Naive thymus-derived CD4-positive, alpha-beta T cell (primary cell): ENCODE measurements at places on chromosomes 11 and 22. TPM values are rescaled to one million over a fixed set of nuclear protein-coding genes. Genes with fewer than 3 reads are reported as not detected.
A peak's percentile ranks its signal among the peaks of the same experiment; 100 is the strongest.

DNA sequence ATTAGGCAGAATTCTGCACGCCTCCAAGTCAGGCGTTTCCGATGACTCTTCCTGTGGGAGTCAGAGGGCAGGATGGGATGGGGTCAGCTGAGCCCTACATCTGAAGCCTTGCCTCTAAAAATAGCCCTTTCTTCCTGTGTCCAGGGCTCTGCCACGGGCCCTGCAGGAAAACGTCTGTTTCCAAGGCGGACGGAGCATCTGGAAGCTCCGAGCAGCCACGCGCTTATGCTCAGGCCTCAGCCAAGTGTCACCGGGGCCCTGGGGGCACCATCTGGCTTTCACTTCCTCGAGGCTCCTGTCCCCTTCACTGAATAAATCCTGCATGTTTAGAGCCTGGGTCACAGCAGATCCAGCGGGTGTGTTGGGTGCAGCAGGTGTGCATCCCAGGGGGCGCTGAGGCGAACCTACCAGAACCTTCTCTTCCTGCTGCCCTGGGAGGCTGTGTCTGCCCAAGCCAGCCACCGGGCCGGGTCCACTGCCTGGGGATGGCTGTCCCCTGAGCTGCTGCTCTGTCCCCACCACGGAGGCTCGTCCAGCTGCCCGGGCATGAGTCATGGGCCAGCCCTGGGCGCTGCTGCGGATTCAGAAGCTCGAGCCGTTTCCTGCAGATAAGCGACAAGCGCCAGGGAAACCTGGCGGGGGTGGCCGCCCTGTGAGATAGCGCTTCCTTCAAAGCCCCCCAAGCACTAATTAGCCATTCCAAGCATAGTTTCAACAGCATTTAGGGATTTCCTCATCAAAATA lies 32.0 kb upstream of the LINC01488 start:
- no peak overlapping the region for H3K4me3 ChIP-seq
- no peaks in the 10 kb centered on the region for H3K4me1 ChIP-seq
- H3K27ac ChIP-seq = no peak overlapping the region
- DNase-seq = no peak

The DUSP8 gene
- 3.9 TPM for total RNA-seq

The TTC28 gene
- 2.4 and 3.1 TPM in 2 replicates for total RNA-seq

The HPX gene
- 1.7 TPM for total RNA-seq

DNA sequence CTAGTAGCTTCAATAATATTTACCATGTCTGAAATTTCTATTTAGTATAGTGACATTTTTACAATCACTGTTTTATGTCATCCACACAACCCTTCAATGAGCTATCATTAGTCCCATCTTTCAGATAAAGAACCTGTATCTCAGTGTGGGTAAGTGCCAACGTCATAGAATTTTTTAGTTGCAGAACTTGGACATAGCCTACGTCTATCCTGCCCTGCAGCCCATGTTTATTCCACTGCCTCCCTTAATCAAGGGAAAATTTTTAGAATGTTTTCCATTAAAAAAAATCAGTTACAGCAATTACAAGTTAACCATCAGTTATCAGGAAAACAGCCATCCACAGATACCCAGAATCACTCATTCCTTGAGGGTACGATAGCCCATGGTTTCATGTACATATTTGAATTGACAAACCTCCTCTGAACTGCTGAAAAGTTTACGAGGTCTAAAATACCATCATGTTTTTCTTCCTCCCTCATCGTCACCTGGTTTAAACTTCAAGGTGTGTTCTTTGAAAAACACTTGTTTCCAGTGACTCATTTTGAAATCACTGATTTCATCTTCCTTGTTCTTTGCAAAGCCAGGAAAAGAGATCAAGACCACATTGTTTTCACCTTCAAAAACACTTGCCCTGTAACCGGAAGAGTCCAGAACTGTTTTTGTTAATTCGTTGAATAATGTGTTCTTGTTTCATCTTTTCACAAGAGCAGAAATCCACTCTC lies 100.9 kb downstream of the FAM76B start:
- peak overlapping the region; percentile 73 for H3K27ac ChIP-seq
- no peaks in the 10 kb centered on the region for H3K36me3 ChIP-seq
- H3K4me3 ChIP-seq = no peak overlapping the region
- peaks cover 68% of the 10 kb centered on the region for H3K4me1 ChIP-seq

- H3K27me3 ChIP-seq = no peaks in the 10 kb centered on the region
- no peak for DNase-seq
- H3K4me1 ChIP-seq = no peaks in the 10 kb centered on the region
- no peak overlapping the region for H3K27ac ChIP-seq
Observed at GRCh38 chr11:12441231-12441861, 64.0 kb downstream of the PARVA start.

GRCh38 chr22:46054091-46055073 lies 77.4 kb upstream of the WNT7B start:
- H3K36me3 ChIP-seq = no peaks in the 10 kb centered on the region
- peak overlapping the region; percentile 71 for H3K4me3 ChIP-seq
- DNase-seq = peak; percentile 65
- no peaks in the 10 kb centered on the region for H3K27me3 ChIP-seq
- peaks cover 25% of the 10 kb centered on the region for H3K4me1 ChIP-seq

GRCh38 chr11:9380773-9381172 lies 3.7 kb upstream of the IPO7 start:
- no peak overlapping the region for H3K27ac ChIP-seq
- H3K36me3 ChIP-seq = no peaks in the 10 kb centered on the region

- H3K36me3 ChIP-seq = no peaks in the 10 kb centered on the region
- no peak overlapping the region for H3K27ac ChIP-seq
- DNase-seq = no peak
- no peaks in the 10 kb centered on the region for H3K4me1 ChIP-seq
- H3K4me3 ChIP-seq = no peak overlapping the region
Observed at GRCh38 chr11:108112057-108112456, 9.3 kb upstream of the ACAT1 start.

DNA sequence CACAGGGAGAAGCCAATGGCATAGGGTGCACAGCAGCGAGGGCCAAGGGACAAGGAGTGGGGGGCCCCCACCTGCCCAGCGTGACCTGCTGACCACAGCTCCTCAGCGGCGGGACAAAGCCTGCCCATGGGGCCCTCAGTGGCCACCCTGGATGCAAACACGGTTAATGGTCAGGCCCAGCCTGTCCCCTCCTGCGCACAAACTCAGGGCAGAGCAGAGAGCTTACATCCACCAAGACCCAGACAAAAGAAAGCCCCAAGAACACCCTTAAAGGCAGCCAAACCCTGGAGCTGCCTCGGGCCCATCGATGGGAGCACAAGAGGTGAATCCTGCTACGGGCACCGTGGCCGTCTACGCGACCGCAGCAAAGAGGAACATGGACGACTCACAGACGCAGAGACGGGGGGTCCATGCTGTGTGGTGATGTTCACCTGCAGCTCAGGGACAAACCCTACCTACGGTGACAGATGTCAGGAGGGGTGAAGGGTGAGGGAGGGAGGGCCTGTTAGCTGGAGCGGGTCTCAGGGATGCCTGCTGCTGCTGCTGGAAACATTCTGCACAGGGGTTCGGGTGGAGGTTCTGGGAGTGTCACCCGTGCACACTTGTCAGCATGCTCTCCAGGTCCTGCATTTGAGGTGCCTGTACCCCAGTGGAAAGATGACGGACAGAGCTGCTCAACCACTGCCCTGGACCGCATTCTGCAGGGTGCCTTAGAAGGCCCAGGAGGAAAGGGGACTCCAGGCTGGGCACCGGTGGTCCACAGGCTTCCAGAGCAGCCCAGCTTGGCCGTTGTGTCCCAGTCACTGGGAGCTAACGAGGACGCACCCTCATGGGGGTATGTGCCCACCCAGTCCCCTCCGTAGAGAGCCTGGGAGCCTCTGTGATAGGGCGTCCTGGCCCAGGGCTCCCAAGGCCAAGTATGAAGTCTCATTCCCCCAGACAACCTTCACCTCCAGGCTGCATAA lies 11.6 kb downstream of the ASCL2 start:
- no peaks in the 10 kb centered on the region for H3K4me1 ChIP-seq
- H3K36me3 ChIP-seq = no peaks in the 10 kb centered on the region
- H3K27me3 ChIP-seq = no peaks in the 10 kb centered on the region
- DNase-seq = no peak

DNA sequence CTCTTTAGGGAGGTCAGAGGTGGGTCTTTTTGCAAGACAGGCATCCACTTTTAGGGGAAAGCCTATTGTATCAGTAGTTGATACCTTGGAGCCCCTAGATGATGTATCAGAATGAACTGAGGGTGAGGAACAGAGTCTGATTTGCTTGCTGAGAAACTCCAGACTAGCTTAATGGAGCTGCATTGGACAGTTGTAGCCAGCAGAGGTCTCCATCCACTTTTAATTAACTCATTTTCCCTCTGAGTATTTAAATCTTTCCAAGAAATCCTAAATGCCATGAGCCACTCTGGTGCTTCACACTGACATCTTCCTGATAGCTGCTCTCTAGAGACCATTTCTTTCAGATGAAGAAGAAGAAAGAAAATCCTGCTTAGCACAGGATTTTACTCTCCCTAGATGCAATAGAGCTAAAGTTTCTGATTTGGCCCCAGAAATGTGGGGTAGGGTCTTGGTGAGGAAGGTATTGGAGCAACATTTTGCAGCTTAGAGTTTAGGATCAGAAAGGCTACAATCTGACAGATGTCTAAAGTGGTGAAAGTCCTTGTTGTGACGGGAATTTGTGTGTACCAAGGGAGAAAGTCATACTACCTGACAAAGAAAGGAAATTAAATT lies 38.0 kb downstream of the EXT2 start:
- no peaks in the 10 kb centered on the region for H3K27me3 ChIP-seq
- no peak overlapping the region for H3K27ac ChIP-seq
- no peak for DNase-seq
- no peak overlapping the region for H3K4me3 ChIP-seq

DNA sequence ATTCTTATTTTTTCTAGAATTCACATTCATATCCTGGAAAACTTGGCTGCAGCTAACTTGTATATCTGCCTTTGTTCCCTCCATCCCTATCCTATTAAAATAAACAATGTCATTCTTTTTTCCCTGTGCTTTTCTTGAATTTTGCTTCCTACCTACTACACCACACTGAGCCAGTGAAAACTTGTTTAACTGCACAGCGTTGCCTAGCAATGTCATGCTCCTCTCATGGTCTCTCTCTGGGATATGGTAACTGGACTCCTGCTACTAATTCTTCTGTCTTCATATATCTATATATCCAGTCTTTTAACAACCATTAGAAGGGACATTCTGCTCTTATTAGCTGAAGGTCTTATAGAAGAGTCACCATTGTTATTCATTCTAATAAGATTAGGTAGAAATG lies 434.4 kb downstream of the METTL15 start:
- H3K4me1 ChIP-seq = no peaks in the 10 kb centered on the region
- no peak overlapping the region for H3K4me3 ChIP-seq
- H3K27ac ChIP-seq = no peak overlapping the region
- no peak for DNase-seq
- no peaks in the 10 kb centered on the region for H3K36me3 ChIP-seq

The RBX1 gene
- 34.3 TPM for total RNA-seq

DNA sequence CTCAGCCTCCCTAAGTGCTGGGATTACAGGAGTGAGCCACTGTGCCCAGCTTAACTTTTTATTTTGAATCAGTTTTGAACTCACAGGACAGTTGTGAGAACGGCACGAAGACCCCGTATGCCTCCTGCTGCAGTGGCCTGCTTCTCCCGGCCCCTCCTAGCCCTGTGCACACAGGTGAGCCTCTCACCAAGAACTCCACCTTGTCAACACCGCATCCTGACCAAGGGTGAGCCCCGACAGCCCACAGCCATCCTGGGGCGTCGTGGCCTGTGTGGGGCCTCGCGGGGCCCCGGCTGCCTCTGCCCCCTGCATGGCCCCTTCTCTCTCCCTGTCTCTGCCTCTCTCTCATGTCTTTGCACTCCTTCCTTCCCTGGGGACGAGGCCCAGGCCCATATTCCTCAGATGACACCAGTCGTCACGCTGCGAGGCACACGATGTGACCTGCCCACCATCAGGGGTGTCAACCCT lies 38.8 kb downstream of the GNB1L start:
- H3K4me1 ChIP-seq = peaks cover 3% of the 10 kb centered on the region
- H3K36me3 ChIP-seq = peaks cover 40% of the 10 kb centered on the region
- DNase-seq = no peak
- H3K27ac ChIP-seq = no peak overlapping the region
- H3K4me3 ChIP-seq = no peak overlapping the region

GRCh38 chr22:44928711-44929358 lies 81.0 kb downstream of the PHF21B start:
- H3K27ac ChIP-seq = no peak overlapping the region
- H3K4me1 ChIP-seq = no peaks in the 10 kb centered on the region
- no peaks in the 10 kb centered on the region for H3K36me3 ChIP-seq
- no peak overlapping the region for H3K4me3 ChIP-seq

DNA sequence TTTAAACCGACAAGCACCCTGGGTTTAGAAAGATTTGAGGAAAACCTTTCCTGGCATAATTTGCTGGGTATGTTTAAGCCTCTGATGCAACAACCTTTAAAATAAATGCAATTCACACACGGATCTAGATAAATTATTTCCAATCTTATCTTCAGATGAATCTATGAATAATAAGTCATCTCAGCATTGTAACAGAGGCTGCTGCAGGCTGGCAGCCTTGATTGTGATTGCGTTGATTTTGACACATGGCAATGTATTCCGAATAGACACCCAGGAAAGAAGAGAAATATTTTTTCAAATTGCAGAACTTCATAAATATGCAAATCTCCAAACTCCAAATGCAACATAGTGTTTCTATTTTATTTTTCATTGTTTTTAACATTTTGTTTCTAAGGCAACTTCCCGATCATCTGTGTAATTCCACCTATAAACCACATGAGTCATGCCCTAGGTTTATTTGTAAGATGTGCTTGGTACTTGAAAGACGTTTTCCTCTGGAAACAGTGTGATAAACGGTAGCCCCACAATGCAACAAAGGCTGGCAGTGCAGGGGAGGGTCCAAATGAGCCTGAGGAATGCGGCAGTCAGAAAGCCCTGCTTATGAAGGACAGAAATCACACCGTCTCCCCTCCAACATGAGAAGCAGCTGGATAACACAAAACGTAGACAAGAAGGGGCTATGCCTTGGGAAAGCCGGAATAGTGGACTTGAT lies 359.0 kb downstream of the BRD1 start:
- no peaks in the 10 kb centered on the region for H3K36me3 ChIP-seq
- DNase-seq = no peak
- H3K4me1 ChIP-seq = no peaks in the 10 kb centered on the region
- no peak overlapping the region for H3K27ac ChIP-seq
- no peaks in the 10 kb centered on the region for H3K27me3 ChIP-seq

The TEF gene
- 6.9 TPM for total RNA-seq

The SERPING1 gene
- total RNA-seq = 3.7 TPM

GRCh38 chr11:99952816-99953215 lies 734.3 kb upstream of the ARHGAP42 start:
- H3K36me3 ChIP-seq = no peaks in the 10 kb centered on the region
- no peak overlapping the region for H3K4me3 ChIP-seq
- H3K4me1 ChIP-seq = no peaks in the 10 kb centered on the region
- H3K27ac ChIP-seq = no peak overlapping the region
- H3K27me3 ChIP-seq = no peaks in the 10 kb centered on the region

The TPH1 gene
- total RNA-seq = 0.88 TPM

- no peak overlapping the region for H3K27ac ChIP-seq
- H3K36me3 ChIP-seq = peaks cover 6% of the 10 kb centered on the region
- no peak overlapping the region for H3K4me3 ChIP-seq
Observed at GRCh38 chr22:41261541-41262249, 21.0 kb upstream of the CHADL start.

The ALDH3B1 gene
- total RNA-seq = not detected in 2 replicates

The OR51B5 gene
- total RNA-seq = not detected in 2 replicates

GRCh38 chr11:44944853-44945235 lies 5.8 kb downstream of the TP53I11 start:
- no peak overlapping the region for H3K4me3 ChIP-seq
- no peak for DNase-seq
- H3K4me1 ChIP-seq = no peaks in the 10 kb centered on the region

- H3K36me3 ChIP-seq = no peaks in the 10 kb centered on the region
- no peak overlapping the region for H3K4me3 ChIP-seq
- no peak overlapping the region for H3K27ac ChIP-seq
- H3K27me3 ChIP-seq = no peaks in the 10 kb centered on the region
- H3K4me1 ChIP-seq = no peaks in the 10 kb centered on the region
Observed at GRCh38 chr11:134677891-134678551, 266.0 kb upstream of the B3GAT1 start.
